ENCODE measurements at places on chromosomes 3 and 15. TPM values are rescaled to one million over a fixed set of nuclear protein-coding genes. Genes with fewer than 3 reads are reported as not detected.

The POTEB2 gene
- not detected for total RNA-seq

The BCL2A1 gene
- total RNA-seq: 52.3 TPM

The C3orf62 gene
- 10.1 TPM for total RNA-seq

The FRMD4B gene
- total RNA-seq: 112 TPM

The MKRN3 gene
- 3.5 TPM for total RNA-seq

The COL6A5 gene
- 0.15 TPM for total RNA-seq

The MAP1A gene
- total RNA-seq: 2.0 TPM

The UBR1 gene
- total RNA-seq: 45.9 TPM

The FHIT gene
- 13.4 TPM for total RNA-seq

The FGF7 gene
- total RNA-seq: 1.5 TPM

The ITGA11 gene
- total RNA-seq: 9.7 TPM

The C3orf80 gene
- 1.4 TPM for total RNA-seq

The CFAP91 gene
- total RNA-seq: 98.5 TPM

The GP9 gene
- total RNA-seq: 7.9 TPM

The KBTBD13 gene
- not detected for total RNA-seq

The P4HTM gene
- total RNA-seq: 27.3 TPM

The SAMMSON gene
- 1.0 TPM for total RNA-seq
